Kidney (tissue), 22 donors: ENCODE measurements at places on chromosomes 3 and 15. TPM values are rescaled to one million over a fixed set of nuclear protein-coding genes. Genes with fewer than 3 reads are reported as not detected.
A peak's percentile ranks its signal among the peaks of the same experiment; 100 is the strongest.

DNA sequence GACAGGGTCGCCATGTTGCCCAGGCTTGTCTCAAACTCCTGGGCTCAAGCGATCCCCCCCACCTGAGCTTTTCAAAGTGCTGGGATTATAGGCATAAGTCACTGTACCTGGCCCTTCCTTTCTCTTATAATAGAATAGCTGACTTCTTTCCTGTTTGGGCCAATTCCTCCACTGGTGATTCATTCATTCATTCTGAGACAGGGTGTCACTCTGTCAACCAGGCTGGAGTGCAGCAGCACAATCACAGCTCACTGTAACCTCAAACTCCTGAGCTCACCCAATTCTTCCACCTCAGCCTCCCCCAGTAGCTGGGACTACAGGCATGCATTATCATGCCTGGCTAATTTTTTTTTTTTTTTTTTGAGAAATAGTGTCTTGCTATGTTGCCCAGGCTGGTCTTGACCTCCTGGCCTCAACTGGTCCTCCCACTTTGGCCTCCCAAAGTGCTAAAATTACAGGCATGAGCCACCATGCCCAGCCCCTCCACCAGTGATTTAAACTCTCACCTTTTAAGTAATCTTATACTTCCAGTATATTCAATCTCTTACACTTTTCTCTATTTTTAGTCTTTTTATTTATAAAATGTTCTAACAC is 20.9 kb downstream of the GNB4 start:
- no peak for DNase-seq

- DNase-seq = peak; percentile 51
Measured at GRCh38 chr3:101216710-101217465, 103.5 kb downstream of the IMPG2 start.

GRCh38 chr3:119733812-119734211 is 31.0 kb downstream of the CFAP91 start:
- no peak for DNase-seq

DNA sequence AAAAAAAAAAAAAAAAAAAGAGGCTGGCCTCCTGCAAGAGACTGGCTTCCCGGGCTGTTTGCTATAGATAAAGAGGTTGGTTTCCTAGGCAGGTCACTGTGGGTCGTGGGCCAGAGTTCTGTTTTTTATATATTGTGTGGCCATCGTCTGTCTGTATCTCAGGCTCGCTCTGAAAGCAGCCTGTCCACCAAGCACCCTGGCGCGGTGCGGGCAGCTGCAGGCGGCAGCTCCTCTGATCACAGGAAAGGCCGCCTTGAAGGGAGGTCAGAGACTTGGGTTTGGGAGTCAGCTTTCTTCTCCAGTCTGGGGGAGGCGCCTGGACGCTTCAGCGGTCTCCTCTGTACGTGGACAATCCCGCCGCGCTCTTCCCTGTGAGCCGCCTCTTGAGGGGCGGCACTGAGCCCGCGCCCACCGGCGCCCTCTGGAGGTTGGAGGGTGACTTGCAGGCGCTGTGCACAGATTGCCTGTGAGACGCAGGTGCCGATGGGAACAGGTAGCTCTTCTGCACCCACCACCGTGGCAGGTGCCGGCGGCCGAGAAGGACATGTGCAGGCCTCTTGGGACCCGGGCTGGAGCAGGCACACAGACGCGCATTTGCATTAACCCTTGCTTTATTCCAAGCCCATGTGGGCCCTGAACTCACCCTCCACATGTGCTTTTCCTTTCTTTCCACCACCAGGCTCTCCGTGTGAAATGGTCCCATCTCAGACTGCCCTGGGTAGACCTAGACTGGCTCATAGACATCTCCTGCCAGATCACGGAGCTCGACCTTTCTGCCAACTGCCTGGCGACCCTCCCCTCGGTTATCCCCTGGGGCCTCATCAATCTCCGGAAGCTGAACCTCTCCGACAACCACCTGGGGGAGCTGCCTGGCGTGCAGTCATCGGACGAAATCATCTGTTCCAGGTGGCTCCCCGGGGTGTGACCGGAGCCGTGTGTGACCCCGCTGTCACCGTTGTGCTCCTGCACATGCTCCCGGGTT is 89.3 kb downstream of the LRRK1 start:
- DNase-seq = peak; percentile 91

DNA sequence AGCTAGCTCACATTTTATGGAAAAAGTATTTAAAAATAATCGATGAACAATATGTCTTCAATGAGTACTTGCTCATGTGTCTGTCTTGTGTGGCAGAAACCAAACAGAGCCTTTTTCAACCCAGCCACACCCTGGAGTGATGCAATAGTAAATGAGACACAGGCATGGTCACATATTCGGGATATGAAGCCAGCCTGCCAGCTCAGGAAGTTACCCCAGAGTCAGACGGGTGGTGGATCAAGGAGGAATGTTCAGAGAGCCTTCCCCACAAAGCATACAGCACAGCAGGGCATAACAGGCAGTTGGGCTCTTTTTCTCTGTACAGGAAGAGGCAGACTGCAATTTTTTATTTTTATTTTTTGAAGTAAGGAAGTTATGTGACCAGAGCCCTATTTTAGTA is 27.3 kb downstream of the LARP6 start:
- no peak for DNase-seq

- no peak for DNase-seq
Measured at GRCh38 chr15:48096355-48096786, 24.4 kb upstream of the SLC24A5 start.

GRCh38 chr3:184683234-184683633 is 28.6 kb downstream of the MAGEF1 start:
- no peak for DNase-seq

DNA sequence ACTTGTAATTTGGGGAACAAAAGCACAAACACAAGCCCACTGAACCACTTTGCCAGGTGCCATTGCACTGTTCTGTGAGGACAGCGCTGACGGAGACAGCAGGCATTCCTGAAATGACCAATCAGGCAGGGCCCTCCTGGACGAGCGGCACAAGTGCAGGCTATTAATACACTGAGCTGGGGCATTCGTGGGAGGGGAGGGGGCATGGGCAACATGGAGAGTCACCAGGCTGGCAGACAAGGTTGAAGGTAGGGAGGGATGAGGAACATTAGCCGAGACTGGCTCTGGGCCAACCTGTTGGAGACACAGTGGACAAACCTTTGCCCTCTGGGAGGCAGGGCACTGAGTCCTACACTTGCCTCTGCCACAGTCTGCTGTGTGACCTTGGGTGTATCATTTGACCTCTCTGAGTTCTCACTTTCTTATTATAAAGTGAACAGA is 45.6 kb downstream of the NOX5 start:
- no peak for DNase-seq

SAMD7 gene
- not detected for polyA plus RNA-seq

GOLGA6L4 gene
- 3.0 TPM for polyA plus RNA-seq

C3orf62 gene
- polyA plus RNA-seq = 7.0 TPM
